ENCODE measurements at places on chromosomes 6 and 20. TPM values are rescaled to one million over a fixed set of nuclear protein-coding genes. Genes with fewer than 3 reads are reported as not detected.

DNA sequence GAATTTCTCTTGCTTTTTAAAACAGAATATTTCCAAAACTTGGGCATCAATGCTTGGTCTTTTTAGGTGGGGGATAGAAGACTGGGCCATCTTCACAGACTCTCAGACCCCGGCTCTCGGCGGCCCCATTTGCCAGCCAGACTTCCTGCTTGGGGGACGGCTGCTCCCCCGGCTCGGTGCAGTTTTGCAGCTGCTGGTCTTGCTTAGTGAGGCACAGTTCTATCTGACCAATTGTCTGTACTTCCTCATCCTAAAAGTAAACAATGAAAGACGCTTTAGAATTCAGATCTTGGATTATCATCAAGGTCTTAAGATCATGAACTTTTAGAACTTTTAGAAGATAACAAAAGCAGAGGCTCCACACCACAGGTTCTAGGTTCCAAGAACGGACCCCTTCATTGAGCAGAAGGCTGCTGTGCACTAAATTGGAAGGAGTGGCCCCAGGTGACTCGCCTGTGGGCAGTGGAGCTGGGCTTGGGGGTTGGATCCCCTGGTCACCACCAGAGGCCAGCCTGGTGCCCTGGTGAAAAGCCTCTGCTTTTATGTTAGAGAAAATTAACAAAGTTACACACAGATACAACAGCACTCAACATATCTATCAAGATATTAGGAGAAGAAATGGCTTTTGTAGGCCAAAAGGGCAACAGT, 26.7 kb downstream of the RNASET2 start:
- no peak for DNase-seq

DNA sequence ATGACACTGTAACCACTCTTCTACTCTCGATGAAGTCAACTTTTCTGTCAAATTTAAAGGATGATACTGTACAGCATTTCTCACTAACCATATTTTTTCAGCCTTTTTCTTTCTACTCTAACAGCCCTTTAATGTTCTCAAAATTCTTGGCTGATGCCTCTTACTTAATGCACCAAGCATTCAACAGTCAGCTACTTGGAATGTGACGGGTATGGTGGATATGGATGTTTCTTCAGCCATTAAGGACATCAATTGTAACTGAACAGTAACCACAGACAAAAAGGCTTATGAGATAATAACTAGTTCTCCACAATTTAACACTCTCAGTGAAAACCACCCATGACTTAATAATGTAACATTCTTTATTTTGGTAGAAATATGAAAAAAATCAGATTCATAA, 467.2 kb upstream of the ZNF337 start:
- no peak for DNase-seq

GRCh38 chr6:148999929-149000468, 253.2 kb downstream of the UST start:
- no peak for DNase-seq

- no peak for DNase-seq
Observed at GRCh38 chr6:31355583-31355948, 1.4 kb downstream of the HLA-B start.

- no peak for DNase-seq
Observed at GRCh38 chr20:11502061-11502460, 415.6 kb upstream of the BTBD3 start.

The ACTR5 gene
- total RNA-seq, result 14.1 TPM

The MC3R gene
- total RNA-seq, result not detected

The TAAR2 gene
- not detected for total RNA-seq

The SGK2 gene
- not detected for total RNA-seq

The BPI gene
- total RNA-seq, result not detected

The RGS17 gene
- total RNA-seq, result 3.8 TPM

Measured in H9 (cell line).